Stomach (tissue), 19 donors: ENCODE measurements at places on chromosomes 13 and 19. TPM values are rescaled to one million over a fixed set of nuclear protein-coding genes. Genes with fewer than 3 reads are reported as not detected.

APOC4 gene
- not detected for total RNA-seq

- no peak for DNase-seq
These were observed 45.4 kb upstream of the POMP start for GRCh38 chr13:28613562-28613961.

DNA sequence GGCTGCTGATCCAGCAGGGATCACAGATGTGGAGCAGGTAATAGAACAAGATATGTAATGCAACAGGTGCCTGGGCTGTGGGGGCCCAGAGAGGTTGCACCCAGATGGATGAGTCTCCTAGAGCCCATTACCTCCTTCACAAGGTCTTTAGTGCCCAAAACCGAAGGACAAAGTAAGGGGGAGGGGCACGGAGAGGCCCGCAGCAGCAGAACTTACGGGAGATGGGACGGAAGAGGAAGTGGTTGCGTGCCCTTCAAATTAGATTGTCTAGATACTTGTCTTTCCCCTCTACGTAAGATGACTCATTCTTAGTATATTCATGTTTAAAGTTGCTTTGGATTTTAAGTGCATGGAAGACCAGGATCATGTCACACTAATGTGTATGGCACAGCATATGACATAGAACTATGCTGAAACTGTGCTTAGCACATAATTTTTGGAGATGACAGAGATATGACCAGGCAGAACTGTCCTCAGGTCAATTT, 5.7 kb upstream of the MRPS31 start:
- DNase-seq, result peak; percentile 52

ZNF625 gene
- total RNA-seq, result 8.1 TPM

DNA sequence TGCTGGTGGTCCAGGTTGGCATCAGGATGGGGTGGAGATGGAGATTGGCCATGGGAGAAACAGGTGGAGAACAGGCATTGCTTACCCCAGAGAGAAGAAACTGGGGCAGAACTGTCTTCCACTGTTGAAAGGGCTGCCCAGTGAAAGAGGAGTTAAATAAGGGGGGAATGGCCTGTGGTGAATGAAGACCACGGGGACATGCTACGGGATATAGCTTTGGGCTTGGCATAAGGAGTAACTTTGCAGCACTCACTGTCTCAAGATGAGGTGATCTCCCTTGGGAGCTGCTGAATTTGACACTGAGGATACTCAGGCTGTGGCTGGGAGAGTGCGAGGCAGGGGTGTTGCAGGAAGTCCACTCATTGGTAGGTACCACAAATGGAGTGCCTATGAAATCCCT, 10.6 kb upstream of the GPR18 start:
- no peak for DNase-seq

DNA sequence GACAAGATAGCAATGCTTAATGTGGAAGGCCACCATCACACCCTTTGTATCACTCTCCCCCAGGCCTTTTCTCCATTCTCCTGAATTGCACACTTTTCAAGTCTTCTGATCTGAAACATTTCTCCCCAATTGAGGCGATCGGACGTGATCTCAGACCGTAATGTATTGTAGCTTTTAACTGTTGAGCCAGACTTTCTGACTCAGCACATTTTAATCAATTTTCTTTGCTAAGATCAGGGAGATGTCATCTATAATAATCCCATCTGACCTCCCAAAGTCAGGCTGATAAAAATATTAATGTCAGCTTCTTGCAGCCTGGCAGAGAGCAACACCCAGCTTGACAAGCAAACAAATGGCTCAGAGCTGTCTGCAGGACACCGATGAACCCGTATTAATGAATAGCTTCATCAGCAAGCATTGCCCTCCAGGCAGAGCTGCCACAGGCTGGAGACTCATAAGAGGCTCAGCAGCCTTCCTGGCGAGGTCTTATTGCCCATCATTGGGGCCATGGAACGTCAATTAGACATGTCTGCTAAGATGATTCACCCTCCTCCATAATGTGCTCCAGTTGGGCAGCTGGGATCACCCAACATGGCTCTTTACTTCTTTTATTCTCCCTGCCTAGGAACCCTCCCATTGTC, 60.2 kb upstream of the UQCRFS1 start:
- no peak for DNase-seq

CD209 gene
- 7.1 TPM for total RNA-seq

DNA sequence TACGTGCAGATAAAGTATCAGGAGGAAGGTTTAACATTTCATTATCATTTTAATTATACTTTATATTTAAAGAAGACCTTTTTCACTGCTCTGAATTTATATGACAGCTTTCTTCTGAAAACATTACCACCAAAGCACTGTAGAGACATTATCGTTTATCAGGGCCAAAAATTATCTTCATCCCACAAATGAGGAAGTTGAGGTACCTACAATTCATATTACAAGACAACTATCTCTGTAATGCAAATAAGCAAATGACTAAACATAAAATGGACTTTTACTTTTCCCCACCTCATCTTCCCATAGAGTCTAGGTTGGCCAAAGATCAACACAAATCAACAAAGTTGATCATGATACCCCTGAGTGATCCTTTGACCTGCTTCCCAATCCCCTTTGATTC, 30.9 kb upstream of the SMAD9 start:
- no peak for DNase-seq

KANK2 gene
- 190 TPM for total RNA-seq

DNA sequence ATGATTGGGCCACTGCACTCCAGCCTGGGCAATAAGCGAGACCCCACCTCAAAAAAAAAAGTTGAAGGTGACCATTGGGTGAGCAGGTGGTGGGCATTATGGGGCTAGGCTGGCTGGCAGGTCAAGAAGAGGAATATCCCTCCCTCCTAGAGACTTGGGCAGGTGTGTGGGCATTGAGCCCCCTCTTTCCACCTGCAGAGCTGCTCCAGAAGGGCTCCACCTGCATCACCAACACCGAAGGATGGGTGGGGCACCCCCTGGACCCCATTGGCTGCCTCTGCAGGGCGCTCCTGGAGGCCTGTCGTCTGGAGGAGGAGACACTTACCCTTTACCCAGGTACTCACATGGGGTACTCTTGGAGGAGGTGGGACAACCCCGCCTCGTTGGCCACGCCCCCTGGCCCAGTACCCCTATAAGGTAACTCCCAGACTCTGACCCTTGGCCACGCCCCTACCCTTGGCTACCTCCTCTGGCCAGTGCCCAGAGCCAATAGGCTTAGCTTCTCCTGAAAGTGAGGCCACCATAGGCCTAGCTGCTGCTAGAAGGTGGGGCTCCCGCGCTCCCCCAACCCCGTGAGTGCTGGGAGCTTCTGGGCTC, 21.9 kb downstream of the ZSWIM4 start:
- DNase-seq, result peak; percentile 74

DNA sequence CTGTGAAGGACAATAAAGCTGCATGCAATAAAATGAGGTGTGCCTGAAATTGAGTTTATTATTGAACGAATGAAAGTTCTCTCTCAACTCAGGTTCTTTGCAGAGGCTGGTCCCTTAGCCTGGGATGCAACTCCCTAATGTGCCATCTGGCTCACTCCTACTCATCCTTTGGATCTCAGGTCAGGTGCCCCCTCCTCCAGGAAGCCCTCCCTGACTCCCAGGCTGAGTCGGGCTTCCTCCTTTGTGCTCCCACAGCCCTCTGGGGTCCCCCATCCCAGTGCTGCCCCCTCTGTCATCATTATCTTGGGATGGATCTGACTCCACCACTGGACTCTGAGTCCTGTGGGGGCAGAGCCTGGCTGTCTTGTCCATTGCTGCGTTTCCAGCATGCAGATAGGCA, 2.7 kb upstream of the IRGC start:
- DNase-seq, result no peak

DNA sequence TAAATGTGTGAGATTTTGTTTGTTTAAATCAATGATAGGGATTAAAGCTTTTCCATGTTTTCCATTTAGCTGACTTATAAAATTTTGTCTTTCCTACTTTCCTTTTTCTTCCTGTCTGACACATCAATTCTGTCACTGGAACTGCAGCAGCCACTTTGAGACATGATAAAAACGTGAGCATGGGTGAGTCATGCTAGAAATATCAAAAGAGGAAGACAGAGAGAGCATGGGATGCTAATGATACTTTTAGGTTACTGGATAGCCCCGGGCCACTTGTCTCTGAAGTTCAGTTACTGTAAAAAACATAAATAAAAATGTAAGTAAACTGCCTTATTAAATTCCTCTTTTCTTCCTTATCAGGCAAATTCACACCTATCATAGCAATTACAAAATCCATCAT, 1332.0 kb upstream of the PCDH20 start:
- DNase-seq, result no peak

GRCh38 chr13:45051315-45051714, 62.0 kb downstream of the GPALPP1 start:
- DNase-seq, result no peak

DNA sequence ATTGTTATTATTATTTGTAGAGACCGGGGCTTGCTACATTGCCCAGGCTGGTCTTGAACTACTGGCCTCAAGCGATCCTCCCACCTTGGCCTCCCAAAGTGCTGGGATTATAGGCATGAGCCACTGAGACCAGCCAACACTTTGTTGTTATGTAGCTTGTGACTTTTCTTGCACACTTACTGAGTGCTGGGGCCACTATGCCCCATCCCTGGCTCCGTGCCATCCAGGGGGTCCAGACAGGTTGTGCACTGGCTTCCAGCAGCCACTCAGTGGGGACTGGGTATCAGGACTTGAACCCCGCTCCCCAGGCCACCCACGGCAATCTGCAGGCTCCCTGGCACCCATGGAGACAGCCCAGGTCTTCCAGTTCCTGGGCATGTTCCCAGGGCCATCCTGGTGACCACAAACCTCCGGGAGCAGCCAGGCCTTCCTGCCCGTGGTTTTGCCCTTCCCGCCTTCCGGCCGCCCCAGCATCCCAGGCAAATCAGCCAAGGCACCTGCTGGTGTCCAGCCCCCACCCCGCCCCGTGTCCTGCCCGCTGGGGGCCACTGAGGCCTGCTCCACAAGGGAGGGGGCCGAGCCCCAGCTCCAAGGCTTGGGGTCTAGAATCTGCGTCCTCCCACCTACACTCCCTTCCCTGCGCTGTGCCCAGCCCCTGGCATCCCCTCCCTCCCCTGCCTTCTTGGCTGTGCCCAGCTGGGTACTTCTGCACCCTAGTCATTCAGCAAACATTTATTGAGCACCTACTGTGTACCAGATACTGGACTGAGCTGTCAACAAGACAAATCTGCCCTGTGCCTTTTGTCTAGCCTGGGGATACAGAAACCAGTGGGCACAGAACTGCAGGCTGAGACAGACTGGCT, 23.7 kb upstream of the SEMA6B start:
- DNase-seq, result no peak

ZNF8 gene
- total RNA-seq, result 3.5 TPM

GRCh38 chr13:30872685-30873461, 33.2 kb upstream of the MEDAG start:
- DNase-seq, result no peak

DNA sequence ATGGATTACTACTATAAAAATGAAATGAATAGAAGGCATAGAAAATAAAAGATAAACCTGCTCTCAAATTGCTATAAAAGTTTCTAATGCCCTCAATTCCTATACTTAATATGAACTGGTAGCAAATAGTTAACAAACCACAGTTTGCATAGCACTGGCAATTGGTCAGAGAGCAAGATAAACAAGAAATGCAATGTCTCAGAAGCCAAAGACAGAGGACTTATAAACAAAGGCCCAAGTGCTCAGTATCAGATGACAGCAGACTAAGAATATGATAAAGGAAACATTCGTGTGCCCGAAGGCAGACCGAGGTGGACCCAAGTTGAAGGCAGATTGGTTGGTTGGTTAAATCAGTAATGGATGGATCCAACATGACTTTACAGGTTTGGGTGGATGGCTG, 50.6 kb downstream of the IPO5 start:
- DNase-seq, result peak; percentile 8

- no peak for DNase-seq
These were observed 24.8 kb upstream of the PLA2G4C start for GRCh38 chr19:48135411-48135810.

DNA sequence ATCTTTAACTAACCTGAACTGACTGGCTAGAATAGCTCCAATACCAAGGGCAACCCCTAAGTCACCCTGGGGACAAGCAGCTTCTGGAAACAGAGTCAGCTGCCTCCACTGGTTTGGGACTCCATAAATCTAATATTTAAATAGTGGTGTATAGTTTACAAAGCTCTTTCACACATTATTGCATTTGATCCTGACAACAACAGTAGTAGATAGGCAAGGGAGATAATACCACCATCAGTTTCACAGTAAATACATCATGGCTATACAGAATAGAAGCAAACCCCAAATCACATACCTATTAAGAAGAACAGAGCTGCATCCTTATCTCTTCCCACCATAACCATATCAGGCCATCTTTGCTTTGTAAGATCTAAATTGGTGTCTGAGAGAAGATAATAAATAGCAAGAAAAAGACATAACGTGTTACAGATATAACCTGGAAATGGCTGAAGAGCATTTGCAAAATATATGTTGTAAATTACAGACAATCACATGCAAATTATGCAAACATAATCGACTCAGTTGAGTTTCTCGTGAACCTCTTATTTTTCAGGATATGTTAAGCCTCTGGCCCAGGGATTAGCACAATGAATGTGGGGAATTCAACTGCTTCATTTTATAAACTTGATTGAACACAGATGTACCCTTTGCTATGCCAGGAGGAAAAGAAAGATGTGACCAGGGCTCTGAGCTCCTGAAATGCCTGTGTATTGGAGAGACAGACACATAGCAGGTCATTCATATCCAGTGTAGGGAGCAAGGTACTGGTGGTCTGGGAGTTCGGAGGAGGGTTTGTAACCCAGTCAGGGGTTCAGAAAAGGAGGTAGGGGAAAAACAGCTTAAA, 142.5 kb downstream of the SLC7A1 start:
- DNase-seq, result no peak

PRSS57 gene
- total RNA-seq, result not detected

ONECUT3 gene
- total RNA-seq, result 0.37 TPM

SIGLEC12 gene
- 0.37 TPM for total RNA-seq

DNA sequence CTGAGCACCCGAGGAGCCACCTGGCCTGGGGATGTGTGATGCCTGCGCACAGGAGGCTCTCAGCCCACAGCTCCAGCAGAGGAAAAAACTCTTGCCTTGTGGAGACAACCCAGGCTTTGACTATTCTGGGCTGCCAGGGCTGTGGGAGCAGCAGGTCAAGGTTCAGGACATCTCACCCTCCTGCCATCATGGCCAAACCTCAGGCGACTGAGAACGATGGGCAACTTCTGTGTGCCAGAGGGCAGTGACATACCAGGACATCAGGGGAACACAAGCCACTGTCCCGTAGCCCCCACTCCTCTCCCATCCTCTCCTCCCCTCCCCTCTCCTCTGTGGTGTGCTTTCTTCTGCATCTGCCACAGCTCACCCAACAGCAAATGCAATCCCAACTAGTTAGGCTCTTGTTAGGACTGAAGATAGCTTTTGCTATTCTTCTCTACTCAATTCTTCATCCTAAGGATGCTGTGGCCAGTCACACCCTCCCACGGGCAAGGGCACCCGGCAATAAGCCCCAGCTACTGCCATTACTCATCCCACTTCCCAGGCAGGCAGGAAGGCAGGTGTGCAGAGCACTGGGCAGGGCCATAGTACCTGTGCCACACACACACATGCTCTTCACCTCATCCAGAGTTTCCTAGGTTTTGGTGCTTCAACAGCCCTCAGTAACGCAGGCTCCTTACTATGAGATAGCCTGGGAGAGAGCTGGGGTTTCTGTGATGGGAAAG, 16.8 kb downstream of the ELL start:
- DNase-seq, result no peak

- no peak for DNase-seq
These were observed 101.5 kb downstream of the CCNA1 start for GRCh38 chr13:36533806-36534205.
